ENCODE measurements at places on chromosomes 13 and 19.

- DNase-seq = no peak
These were observed 7.4 kb downstream of the TGDS start for GRCh38 chr13:94588541-94588940.

DNA sequence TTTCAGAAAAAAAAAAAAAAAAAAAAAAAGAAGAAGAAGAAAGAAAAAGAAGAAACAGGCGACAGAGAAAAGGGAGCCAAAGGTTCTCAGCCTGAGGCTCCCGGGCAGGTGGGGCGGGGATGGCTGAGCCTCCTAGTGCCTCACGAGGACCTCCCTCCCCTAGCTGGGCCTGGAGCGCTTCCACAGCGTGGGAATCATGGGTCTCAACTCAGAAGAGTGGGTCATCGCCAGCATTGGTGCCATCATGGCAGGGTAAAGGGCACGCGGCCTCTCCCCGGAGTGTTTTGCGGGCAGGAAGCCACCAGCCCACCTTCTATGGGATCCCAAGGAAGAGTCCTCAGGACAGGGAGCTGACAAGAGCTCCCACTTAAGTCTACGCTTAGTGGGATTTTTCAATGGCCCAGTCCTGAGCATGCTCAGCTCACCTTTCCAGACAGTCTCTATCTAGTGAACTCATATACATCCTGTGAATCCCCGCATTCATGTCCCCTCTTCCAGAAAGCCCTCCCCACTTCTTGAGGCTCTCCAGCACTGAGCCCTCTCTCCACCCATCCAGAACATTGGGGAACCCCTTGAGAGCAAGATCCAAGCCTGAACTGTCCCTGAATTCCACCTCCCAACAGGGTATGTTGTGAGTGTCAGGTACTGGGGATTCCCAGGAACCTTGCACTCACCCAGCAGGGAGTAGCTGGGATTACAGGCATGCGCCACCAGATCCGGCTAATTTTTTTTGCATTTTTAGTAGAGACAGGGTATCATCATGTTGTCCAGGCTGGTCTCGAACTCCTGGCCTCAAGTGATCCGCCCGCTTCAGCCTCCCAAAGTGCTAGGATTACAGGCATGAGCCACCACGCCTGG lies 69.6 kb downstream of the ACSBG2 start:
- DNase-seq = no peak

GRCh38 chr19:34145741-34146202 lies 26.5 kb upstream of the LSM14A start:
- no peak for DNase-seq

- DNase-seq = no peak
These were observed 33.9 kb upstream of the SEMA6B start for GRCh38 chr19:4593409-4593851.

DNA sequence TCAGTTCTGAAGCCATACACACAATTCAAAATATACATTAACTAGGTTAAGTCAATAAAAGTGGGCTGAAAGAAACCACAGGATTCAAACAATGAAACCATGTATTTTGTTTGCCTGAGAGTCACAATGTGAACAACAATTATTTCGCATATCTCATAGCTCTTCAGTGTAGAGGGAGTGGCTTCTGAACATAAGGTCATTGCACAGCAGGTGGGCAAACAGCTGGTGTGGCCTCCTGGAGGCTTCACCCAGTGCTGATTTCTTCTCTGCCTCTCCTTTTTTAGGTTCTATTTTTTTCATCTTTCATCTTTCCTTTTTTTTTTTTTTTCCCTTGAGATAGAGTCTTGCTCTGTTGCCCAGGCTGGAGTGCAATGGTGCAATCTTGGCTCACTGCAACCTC lies 40.4 kb upstream of the ZNF254 start:
- no peak for DNase-seq

DNA sequence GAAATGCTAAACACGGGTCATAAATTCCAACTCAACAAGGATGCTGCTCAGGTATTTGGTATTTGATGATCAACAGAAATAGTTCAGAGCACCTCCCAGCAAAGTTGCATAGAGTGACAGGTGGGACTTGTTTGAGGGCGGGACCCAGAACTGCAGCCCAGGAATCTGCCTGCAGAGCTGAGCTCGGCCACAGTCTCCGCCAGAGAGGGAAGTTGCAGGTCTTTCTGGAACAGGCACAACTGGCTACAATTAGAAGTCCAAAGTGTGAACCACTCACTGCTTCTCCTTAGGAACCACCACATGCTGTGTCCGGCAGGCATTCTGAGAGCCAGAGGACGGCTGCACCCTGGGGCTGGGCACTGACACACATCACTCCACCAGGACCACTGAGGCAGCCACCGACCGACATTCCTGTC lies 1.1 kb downstream of the SLC15A1 start:
- DNase-seq = peak; percentile 25

GRCh38 chr13:37492741-37493514 lies 105.6 kb downstream of the POSTN start:
- DNase-seq = no peak

DNA sequence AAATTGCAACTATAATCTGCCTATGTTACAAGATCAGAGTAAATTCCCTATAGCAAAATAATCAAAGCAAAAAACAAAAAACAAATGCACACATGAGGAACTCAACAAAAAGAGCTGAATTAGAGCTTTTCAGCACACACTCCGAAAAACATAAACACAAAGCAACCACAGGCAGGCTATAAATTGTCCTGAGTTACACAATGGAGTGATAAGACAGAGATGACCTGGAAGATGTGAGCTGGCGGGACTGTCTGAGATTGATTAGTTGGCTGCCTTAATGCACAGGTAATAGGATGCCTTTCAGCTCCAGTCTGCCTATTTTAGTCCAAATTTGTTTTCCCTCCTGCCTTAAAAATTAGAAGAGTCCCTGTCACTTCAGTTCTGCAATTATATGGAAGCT lies 159.0 kb upstream of the FNDC3A start:
- no peak for DNase-seq

GRCh38 chr13:42615691-42616090 lies 41.7 kb downstream of the TNFSF11 start:
- DNase-seq = no peak

GRCh38 chr19:926323-926588 lies 421 bp downstream of the ARID3A start:
- no peak for DNase-seq

- DNase-seq = no peak
These were observed 372.7 kb downstream of the ZNF536 start for GRCh38 chr19:30744741-30745475.

GRCh38 chr13:88761145-88761544 lies 1090.0 kb downstream of the SLITRK5 start:
- no peak for DNase-seq

GRCh38 chr19:2529473-2529918 lies 53.6 kb downstream of the GADD45B start:
- peak; percentile 79 for DNase-seq

GRCh38 chr13:23956106-23956505 lies 58.8 kb upstream of the C1QTNF9B start:
- DNase-seq = no peak

GRCh38 chr19:11041966-11042627 lies 47.2 kb upstream of the LDLR start:
- DNase-seq = peak; percentile 77

- no peak for DNase-seq
These were observed 5.6 kb upstream of the SYDE1 start for GRCh38 chr19:15101479-15102082.

- DNase-seq = no peak
These were observed 92.8 kb upstream of the FARP1 start for GRCh38 chr13:98050041-98050466.

DNA sequence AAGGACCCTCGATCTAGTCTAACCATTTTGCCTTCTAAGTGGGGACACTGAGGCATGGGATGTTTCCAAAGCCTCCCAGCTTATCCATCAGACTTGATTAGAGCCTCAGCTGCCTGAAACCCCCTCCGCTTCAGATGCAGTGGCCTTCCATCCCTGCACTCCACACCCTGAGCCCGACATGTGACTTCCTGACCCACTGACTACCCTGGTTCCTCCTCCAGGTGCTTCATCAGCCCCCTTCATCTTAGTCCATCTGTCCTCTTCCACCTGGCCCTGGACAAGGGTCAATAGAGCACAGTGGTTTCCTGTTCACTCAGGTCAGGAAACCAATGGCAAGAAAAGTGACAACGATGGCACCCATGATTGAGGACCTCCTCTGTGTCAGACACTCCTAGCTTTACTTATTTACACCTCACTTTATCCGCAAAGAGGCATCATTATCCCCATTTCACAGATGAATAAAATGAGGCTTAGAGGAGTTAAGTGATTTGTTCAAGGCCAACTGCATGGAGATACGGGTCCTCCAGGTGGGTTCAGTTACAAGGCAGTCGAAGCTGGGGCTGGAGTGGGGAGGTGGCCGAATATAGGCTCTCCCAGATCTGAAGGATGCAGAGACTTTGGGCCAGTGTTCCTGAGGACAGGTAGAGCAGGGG lies 81.6 kb upstream of the TM9SF2 start:
- no peak for DNase-seq

- DNase-seq = no peak
These were observed 162.0 kb downstream of the ITGBL1 start for GRCh38 chr13:101614491-101614890.

- DNase-seq = no peak
These were observed 917 bp downstream of the SPC24 start for GRCh38 chr19:11154683-11155047.

- no peak for DNase-seq
These were observed 551.6 kb downstream of the MYO16 start for GRCh38 chr13:109180905-109181425.

- peak; percentile 92 for DNase-seq
These were observed 19.7 kb downstream of the RFX1 start for GRCh38 chr19:13986348-13986904.

DNA sequence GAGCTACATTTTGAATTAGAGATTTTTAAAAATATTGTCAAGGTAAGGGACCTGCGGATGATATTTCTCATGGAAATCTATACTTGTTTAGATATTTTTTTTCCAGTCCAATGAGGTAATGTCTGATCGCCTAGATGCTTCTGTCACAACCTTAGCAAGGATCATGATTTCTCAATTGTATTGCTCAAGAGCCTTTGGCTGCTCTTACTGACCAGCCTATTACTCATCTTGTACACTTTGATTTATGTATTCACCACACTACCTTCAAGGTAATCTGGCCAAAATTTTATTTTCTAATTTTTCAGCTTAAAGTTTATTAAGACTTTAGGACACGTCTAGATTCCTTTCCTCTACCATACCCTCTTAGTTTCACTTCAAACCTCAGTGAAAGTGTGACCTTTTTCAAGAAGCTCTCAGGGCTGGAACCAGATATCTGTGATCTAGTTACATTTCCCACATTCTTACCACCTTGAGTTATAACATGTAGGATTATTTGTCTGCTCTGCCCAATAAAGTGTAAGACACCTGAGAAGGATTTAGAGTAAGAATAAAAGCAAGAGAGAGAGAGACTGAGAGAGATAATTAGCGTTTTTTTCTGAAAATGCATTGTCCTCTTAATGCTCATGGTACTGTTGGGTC lies 197.1 kb downstream of the ITGBL1 start:
- DNase-seq = no peak

DNA sequence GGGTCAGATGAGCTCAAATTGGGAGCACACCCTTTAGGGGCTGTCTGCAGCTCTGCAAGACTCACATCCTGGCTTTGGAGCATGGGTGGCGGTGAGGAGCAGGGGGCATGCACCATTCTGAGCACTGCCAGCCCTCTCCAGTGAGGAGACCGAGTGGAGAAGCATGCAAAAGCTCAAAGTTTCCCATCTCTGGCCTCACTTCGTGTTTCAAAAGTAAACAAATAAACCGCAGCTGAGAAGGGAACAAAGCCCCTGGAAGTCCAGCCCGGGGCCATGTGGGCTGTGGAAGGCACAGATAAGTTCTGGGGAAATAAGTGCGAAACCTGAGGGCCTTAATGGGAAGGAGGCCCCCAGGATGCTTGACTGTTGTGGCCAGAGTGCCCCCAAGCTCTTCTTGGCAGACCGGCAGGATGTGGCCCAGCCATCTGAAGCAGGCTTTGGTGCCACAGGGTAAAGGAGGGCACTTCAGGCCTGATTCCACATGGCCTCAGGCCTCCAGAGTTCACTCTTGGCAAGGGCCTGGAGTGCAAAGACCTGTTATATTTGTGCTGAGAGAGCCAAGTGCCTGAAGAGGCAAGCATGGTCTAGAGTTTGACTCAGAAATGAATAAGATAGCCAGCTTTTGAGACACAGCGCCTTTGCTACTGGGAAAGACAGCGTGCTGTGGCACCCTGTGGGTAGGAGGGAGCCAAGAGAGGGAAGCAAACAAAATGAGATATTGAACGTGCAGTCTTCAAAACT lies 1.2 kb downstream of the MEDAG start:
- DNase-seq = no peak

DNA sequence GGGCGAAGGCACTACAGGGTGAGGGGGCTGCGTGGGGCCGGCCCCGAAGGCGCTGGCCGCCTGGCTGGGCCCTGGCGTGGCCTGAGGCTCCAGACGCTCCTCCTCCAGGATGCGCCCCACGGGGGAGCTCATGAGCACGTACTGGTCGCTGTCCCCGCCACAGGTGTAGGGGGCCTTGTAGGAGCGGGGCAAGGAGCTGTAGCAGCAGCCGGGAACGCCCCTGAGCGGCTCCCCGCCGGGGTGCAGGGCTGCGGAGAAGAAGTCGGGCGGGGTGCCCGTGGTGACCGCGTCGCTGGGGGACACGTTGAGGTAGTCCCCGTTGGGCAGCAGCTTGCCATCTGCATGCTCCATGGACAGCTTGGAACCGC lies 3.0 kb downstream of the IRS2 start:
- DNase-seq = peak; percentile 85

GRCh38 chr13:28568286-28568685 lies 73.4 kb upstream of the FLT1 start:
- peak; percentile 45 for DNase-seq

DNA sequence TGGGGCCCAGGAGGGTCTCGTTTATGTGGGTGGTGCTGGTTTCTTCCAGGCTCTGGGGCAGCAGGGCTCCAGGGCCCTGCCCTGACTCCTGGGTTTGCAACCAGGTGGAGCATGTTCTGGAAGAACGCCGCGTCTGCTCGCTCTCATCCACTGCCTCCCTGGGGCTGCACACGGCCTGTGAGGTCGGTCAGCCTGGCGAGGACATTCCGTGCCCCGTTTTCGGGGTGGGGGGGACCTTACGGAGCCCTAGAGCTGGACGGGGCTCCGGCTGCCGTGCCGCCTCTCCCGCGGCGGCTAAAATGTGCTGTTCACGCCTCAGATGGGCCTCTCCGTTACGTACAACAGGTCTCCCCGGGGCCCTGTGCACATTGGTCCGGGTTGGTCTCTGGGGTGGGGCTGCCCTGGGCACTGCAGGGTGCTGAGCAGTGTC lies 3.3 kb downstream of the GNA11 start:
- DNase-seq = no peak

GRCh38 chr13:95546919-95547318 lies 5.6 kb upstream of the CLDN10 start:
- no peak for DNase-seq

Measured in upper lobe of left lung (tissue), 6 donors.